ENCODE measurements at places on chromosomes 16 and 17.

- no peak for DNase-seq
Observed at GRCh38 chr17:2051061-2051932, 3.6 kb upstream of the HIC1 start.

GRCh38 chr16:27325736-27326135 lies 12.0 kb downstream of the IL4R start:
- no peak for DNase-seq

GRCh38 chr17:77848257-77848656 lies 110.2 kb upstream of the TNRC6C start:
- DNase-seq: no peak

DNA sequence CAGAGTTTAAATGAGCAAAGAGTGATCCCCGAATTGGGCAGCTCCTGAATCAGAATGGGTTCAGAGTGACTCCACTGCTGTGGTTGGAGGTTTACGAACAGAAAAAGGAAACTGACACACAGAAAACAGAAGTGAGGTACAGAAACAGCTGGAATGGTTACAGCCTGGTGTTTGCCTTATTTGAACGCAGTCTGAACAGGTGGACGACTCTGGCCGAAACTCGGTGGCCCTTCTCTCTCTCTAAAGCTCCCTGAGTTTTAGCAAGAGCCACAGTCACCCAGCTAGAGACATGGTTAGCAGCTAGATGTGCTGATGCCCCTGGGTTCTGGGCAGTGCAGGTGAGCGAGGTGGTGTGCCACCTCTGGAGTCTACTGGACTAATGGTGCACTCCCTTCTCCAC lies 54.2 kb upstream of the ATP2A3 start:
- DNase-seq: no peak

GRCh38 chr17:44898768-44899073 lies 524 bp downstream of the EFTUD2 start:
- no peak for DNase-seq

DNA sequence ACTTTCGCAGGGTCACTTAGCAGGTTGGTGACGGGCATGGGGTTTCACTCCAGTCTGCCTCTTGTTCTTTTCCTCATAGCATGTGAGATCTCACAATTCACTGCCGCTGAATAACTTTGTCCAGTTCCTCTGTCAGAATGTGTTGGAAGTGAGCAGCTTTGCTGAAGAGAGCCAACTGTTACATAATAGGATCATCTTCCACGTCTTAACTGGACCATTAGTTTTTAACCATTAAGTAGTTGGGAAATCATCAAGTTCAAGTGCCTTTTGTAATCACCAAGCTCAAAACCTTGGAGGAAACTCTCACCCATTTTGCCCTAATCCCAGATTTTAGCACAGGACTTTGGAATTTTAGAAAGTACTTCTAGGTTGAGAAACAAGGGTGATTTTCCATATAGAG lies 290.6 kb downstream of the WWOX start:
- DNase-seq: no peak

DNA sequence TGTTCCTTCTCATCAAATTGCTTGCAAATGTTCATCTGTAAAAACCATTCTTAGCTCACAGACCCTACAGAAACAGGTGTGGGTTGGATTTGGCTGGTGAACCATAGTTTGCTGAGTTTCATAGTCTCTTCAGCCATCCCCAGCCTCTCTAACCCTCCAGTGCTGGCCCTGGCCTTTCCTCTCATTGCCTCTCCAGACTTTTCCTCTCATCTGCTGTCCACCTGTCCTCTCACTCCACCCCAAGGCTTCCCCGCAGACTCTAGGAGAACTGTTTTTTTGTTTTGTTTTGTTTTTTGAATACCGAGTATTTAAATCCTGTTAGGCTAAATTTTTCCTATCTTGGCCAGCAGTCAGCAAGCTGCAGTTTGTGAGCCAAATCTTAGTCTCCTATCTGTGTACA lies 41.1 kb downstream of the MEOX1 start:
- DNase-seq: no peak

GRCh38 chr16:75062135-75062975 lies 54.2 kb downstream of the LDHD start:
- DNase-seq: no peak

DNA sequence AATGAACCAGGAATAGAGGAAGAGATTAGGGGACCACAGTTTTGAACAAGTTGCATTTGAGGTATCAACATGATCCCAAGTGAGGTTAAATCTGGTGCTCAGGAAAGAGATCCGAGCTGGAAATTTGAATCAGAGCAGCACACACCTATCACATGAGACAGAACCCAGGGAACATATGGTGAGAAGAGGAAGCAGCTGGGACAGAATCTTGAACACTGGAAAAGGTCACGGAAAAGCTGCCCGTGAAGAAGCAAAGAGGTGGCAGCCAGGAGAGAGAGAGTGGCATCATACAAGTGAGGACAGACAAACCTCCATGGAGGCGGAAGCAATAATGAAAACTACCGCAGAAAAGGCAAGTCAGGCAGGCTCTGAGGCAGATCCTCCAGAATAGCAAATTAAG lies 36.1 kb downstream of the USP31 start:
- no peak for DNase-seq

GRCh38 chr16:79912592-79913310 lies 312.2 kb upstream of the MAF start:
- DNase-seq: no peak

All from central memory CD8-positive, alpha-beta T cell (primary cell).